T-helper 2 cell (primary cell): ENCODE measurements at places on chromosomes 3 and 15.

GRCh38 chr3:197298341-197298944, at the start of gene DLG1:
Gene DLG1 (minus strand): TSS chr3:197298612. CDS start chr3:197297204, 1,408 bp downstream.
- peak; percentile 69 for DNase-seq

GRCh38 chr3:59978979-59979378, 929.2 kb upstream of the CFAP20DC start:
- DNase-seq = no peak

- DNase-seq = no peak
These were observed 624 bp downstream of the AP3B2 start for GRCh38 chr15:82709081-82709420.

DNA sequence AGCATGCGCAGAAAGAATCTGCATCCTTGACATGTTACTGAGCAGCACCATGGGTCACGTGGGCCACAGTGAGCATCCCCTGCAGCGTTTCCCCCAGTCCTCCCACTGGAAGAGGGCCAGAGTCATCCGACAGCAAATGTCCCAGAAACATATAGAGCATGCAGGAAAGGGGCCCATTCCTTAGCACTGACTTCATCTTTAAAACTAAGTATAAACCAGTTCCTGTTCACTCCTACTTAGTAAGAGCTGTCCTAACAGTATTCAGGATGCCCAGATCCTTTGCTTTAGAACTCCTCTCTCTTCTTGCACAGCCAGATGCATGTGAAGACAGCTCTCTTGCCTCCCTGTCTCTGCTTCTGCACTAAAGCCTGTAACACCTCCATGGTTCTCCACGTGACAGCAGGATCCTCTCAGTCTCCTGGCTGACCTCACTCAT, 79.3 kb upstream of the OXTR start:
- no peak for DNase-seq

DNA sequence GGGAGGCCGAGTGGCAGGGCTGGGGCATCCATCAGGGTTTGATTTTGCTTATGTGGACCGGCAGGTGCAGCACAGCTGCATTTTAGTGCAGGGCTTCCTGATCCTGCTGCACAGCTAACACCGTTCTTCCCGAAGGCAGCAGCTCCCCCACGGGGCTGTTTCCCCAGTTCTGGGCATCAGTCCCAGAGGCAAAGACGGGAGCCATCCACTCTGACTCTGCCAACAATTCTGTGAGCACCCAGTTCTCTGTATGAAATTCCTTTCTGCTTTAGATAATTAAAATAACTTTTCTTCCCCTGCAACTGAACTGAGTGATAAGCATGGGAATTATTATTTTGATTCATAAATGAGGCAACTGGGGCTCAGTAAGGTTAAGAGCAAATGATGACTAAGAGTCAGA, 262.9 kb upstream of the ATP10A start:
- DNase-seq = no peak
